ENCODE measurements at places on chromosomes 7 and 10. TPM values are rescaled to one million over a fixed set of nuclear protein-coding genes. Genes with fewer than 3 reads are reported as not detected.

- no peak for DNase-seq
Observed at GRCh38 chr10:60937022-60937421, 7.0 kb downstream of the RHOBTB1 start.

DNA sequence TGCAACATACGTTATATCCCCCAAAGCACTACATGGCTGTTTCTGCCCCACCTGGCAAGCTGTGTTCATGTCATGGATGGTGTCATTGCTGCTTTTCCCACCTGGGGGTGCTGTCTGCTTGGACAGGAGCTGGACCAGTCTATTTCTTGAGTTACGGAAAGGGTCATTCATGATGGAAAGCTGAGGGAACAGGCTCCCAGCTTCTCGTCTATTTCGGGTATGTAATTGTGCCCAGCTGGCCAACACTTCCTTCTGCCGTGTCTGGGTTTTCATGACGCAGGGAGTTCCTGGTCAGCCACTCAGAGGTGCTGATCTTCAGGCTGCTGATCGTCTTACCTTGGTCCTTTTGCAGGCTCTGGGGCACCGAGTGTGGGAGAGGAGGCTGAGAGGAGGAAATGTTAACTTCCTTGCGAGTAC, 8.6 kb downstream of the BTBD16 start:
- DNase-seq = no peak

The CPN1 gene
- not detected for total RNA-seq

- no peak for DNase-seq
Observed at GRCh38 chr10:103423748-103424147, 27.3 kb downstream of the PDCD11 start.

- no peak for DNase-seq
Observed at GRCh38 chr7:295155-296154, 5.5 kb downstream of the FOXL3 start.

DNA sequence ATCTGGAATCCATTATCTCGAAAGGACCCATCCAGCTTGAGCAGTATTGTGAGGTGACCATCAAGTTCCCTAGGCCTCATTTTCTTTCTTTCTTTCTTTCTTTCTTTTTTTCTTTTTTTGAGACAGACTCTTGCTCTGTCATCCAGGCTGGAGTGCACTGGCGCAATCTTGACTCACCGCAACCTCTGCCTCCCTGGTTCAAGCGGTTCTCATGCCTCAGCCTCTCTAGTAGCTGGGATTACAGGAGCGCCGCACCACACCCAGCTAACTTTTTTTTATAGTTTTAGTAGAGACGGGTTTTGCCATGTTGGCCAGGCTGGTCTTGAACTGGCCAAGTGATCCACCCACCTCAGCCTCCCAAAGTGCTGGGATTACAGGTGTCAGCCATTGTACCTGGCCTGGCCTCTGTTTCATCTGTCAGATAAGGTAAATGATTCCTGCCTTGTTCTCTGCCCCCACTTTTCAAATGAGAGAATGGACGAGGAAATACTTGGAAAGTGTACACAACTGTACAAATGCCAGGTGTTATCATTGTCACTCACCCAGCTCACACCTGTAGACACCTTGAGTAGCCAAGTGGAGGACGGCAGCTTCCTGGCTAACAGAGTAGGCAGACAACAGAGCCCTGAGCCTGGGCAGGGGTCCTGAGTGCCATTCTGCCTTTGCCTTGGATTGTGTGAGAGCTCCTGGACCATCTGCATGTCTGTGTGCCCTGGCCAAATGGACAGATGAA, 54.1 kb downstream of the HK1 start:
- DNase-seq = no peak

The KCNIP2 gene
- total RNA-seq = 3.4 TPM

The PTPRE gene
- total RNA-seq = 27.6 TPM

The POP7 gene
- 16.0 TPM for total RNA-seq

The GOLGA7B gene
- total RNA-seq = 7.9 TPM

DNA sequence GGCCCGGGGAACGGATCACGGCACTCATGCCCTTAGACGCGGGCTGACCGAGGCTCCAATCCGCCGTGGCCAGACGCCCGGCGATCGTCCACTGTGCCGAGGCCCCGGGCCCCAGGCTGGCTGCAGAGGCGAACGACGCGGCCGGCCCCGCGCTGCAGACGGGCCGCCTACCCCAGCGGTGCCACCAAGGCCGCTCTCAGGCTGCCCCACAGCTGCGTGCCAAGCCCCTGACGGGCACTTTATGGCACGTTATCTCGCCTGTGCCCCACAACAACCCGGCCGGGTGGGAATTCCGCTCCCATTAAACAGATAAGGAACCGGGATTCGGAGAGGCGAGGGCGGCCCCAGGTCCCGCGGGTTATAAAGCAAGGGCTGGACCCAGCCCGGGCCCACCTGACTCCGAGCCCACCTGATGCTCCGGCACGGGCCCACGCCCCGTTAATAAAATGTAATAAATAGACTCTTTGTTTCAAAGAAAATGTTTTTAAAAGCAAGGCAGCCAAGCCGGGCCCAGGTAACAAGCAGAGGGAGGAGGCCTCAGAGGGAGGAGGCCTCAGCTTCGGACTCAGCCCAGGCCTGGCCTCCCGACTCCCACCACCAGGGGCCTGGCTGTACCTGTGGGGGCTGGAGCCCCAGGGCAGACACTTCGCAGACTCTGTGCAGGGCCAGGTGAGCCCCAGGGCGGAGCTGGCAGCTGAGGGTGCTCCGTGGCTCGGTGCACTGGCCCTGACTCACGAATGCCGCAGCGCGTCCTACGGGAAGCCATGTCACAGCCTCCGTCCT, 79.7 kb downstream of the FOXL3 start:
- DNase-seq = peak; percentile 9

The NKX2-3 gene
- not detected for total RNA-seq

GRCh38 chr7:127474457-127474856, 81.9 kb upstream of the ZNF800 start:
- no peak for DNase-seq

The PNLIPRP1 gene
- total RNA-seq = not detected

Data from CD4-positive, alpha-beta memory T cell (primary cell).